Nasal cavity respiratory epithelium epithelial cell of viscerocranial mucosa (primary cell): ENCODE measurements at places on chromosomes 7 and 10. TPM values are rescaled to one million over a fixed set of nuclear protein-coding genes. Genes with fewer than 3 reads are reported as not detected.

Gene EVX1
- total RNA-seq, result not detected in 2 replicates

Gene CRYGN
- 0.14 TPM in 1 of 2 replicates, not detected in the other for total RNA-seq

Gene AKR1E2
- 3.8 and 4.8 TPM in 2 replicates for total RNA-seq

Gene CH25H
- total RNA-seq, result under 0.01 and 0.21 TPM in 2 replicates

Gene HMX3
- 0.07 and 0.34 TPM in 2 replicates for total RNA-seq

Gene ELN
- 0.14 TPM in 1 of 2 replicates, not detected in the other for total RNA-seq

Gene SEC23IP
- total RNA-seq, result 26.3 and 52.6 TPM in 2 replicates

Gene FLNC
- total RNA-seq, result 0.93 and 1.0 TPM in 2 replicates

Gene EZH2
- 6.5 and 16.7 TPM in 2 replicates for total RNA-seq

Gene FGFR2
- total RNA-seq, result 20.2 and 35.2 TPM in 2 replicates

Gene TECPR1
- 13.0 and 25.9 TPM in 2 replicates for total RNA-seq

Gene CELF2
- 4.8 and 5.5 TPM in 2 replicates for total RNA-seq

Gene SLC35B4
- total RNA-seq, result 4.1 and 15.7 TPM in 2 replicates

Gene HOXA1
- 0.07 and 0.68 TPM in 2 replicates for total RNA-seq

Gene TMEM196
- not detected in 2 replicates for total RNA-seq

Gene UPK3B
- 1.4 and 6.7 TPM in 2 replicates for total RNA-seq

Gene TBXAS1
- total RNA-seq, result under 0.01 and 1.3 TPM in 2 replicates

Gene CYP2E1
- total RNA-seq, result 0.93 and 1.7 TPM in 2 replicates

Gene TRIM73
- total RNA-seq, result 0.68 and 2.1 TPM in 2 replicates

Gene PON1
- total RNA-seq, result not detected in 2 replicates

Gene MMD2
- not detected in 2 replicates for total RNA-seq

Gene ARMH3
- total RNA-seq, result 9.9 and 17.8 TPM in 2 replicates

Gene COL13A1
- under 0.01 and 0.14 TPM in 2 replicates for total RNA-seq

Gene DPP6
- 0.36 TPM in 1 of 2 replicates, not detected in the other for total RNA-seq

Gene SYNPO2L
- not detected in 2 replicates for total RNA-seq

Gene FXYD4
- not detected in 2 replicates for total RNA-seq

Gene CLDN4
- total RNA-seq, result 44.1 and 64.8 TPM in 2 replicates

Gene GATA3
- 0.34 and 0.36 TPM in 2 replicates for total RNA-seq
